Lower leg skin (tissue), 4 donors: ENCODE measurements at places on chromosomes 3 and 15.
A peak's percentile ranks its signal among the peaks of the same experiment; 100 is the strongest.

DNA sequence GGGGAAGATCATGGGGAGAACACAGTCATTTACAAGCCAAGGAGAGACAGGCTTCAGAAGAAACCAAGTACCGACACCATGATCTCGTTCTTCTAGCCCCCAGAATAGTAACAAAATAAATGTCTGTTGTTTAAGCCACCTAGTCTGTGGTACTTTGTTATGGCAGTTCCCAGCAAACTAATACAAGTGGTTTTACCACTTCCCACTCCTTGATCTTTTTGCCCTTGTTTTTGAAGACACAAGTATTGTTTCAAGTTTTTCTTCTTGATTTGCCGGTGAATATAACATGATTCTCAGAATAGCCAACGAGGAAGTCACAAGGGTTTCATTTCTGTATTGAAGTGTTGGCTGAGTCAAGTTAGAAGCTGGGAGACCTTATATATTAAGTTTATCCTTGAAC lies 220.3 kb downstream of the SOX2 start:
- DNase-seq: no peak

- peak; percentile 69 for DNase-seq
Observed at GRCh38 chr15:65184305-65184867, 756 bp downstream of the CLPX start.

- DNase-seq: no peak
Observed at GRCh38 chr3:77814845-77815244, 774.9 kb downstream of the ROBO2 start.

- no peak for DNase-seq
Observed at GRCh38 chr15:80321853-80322252, 69.8 kb upstream of the CTXND1 start.

DNA sequence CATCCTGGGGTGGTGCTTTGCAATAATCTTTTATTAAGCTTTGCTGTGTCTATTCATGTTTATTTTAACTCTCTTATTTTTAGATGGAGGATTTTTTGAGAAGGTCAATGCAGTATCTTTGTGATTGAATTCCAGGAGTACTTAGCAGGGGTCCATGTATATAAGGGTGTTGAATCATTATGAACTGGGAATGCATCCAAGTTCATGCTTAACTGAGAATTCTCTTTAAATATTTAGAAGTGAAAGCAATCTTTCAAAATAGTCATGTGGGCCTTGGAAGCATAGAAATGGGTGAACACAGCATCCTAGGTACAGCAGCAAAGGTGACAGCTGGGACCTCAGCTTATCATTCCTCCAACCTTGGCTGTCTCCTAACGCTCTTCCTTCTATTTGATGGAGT lies 27.3 kb downstream of the SPTSSB start:
- DNase-seq: no peak
